ENCODE measurements at places on chromosomes 2 and 18.
A peak's percentile ranks its signal among the peaks of the same experiment; 100 is the strongest.

DNA sequence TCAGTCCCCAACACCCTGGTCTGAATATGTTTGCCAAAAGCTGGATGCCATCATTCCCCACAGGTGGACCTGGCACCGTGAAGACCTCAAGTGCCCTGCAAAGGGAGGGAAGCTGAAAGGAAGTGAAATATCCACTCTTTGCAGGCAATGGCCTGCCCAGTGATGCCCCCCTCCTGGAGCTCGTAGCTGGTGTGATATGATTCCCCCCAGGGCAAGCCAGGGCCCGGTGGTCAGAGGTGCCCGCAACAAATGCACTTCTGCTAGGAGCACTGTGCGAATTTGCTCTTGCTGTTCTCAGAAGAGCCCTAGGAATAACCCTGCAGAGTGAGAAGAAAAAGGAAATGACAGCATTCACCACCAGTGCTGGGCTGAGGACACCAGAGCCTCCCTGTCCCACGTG, 247.4 kb downstream of the KLHL29 start:
- no peak for DNase-seq

DNA sequence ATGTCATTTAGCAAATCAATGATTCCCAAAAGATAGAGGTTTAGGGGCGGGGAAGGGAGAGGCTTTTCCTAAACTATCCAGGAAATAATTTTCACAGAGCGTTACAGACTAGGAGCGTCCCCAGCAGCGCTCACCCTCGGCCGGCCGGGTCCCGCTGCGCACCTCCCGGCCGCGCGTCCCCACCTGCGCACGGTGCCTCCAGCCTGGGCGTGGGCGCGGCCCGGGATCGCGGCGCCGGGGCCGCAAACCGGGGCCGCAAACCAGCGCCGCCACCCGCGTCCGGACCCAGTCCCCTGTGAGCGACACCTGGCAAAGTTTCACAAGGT, 684 bp upstream of the ZCCHC2 start:
- no peak for DNase-seq

DNA sequence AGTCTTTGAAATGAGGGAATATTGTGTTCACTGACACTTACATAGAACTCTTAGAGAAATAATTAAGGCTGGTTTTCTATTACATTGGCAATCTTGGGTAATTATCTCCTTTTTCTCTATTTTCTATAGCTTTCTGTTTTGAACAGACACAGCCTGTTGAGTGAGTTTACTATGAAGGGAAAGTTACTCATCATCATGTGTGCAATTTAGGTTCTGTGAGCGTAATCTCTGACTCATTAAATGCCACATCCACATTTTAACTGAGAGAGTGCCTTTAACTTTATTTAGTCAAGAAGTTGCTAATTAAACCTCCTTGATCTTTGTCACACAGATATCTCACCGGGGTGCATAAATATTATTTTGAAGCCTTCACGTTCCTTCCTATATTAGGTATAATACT, 174.0 kb upstream of the SLC8A1 start:
- DNase-seq = peak; percentile 72

GRCh38 chr18:48749768-48750167, 201.0 kb downstream of the SMAD7 start:
- peak; percentile 78 for DNase-seq

GRCh38 chr2:133660510-133660909, 92.2 kb upstream of the NCKAP5 start:
- no peak for DNase-seq

GRCh38 chr2:168224346-168224745, 23.0 kb downstream of the STK39 start:
- DNase-seq = no peak

DNA sequence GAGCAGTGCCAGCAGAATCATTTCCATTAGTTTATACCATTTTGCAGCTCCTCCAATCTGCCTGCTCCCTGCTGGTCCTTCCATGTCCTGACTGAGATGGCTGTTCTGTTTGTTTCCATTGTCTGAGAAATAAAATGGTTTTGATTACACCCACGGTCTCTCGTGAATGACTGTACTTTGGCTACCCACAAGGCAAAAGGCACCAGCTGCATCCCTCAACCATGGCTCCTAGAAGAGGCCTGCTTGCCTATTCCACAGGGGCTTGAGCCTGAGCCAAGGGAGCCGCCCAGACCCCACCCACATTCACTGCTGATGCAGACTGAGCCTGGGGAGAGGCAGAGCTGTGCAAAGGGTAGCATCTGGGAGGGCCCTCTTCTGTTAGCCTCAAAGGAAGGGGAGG, 31.2 kb downstream of the MARCHF4 start:
- DNase-seq = peak; percentile 56

DNA sequence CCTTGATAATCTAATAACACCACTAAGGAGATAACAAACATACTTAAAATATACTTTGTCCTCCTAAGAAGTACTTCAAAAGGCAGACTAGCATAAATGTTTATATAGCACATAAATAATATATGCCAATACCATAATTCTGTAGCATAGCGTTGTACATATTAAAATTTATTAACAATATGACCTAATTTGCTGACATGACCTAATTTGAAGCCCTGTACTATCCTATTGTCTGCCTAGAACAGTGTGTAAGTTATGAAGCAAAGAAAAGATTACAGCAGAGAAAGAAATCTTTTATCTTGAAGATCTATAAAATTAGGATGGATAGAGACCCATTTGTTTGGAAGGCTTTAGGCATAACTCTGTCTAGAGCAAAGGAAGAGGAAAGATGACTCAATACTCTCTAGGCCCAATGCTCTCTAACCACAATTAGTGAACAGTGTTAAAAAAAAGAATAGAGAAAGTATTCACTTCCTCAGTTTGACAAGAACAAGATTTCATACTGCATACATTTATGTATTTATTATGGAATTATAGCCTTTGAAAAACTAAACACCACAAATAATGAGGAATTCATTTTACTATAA, 231.3 kb downstream of the ZRANB3 start:
- DNase-seq = peak; percentile 50

DNA sequence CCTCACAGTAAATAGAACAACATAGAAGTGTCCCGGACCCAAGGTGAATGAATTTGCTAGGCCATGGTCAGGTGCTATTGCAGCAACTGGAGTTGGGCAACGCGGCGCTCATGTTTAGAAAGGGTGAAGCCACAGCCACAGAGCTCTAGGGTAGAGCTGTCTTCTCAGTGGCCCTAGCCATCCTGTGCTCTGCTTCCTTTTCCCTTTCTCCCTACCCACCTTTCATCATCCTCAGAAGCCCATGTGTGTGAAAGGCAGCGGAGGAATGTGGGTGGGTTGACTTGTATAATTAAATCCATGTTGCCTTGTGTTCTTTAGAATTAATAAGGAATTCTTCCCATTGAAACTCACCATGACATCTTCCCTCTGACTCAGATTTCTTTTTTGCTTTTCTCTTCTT, 336.7 kb downstream of the OSR1 start:
- DNase-seq = peak; percentile 75

GRCh38 chr2:54595999-54596902, 127.2 kb upstream of the EML6 start:
- no peak for DNase-seq

- DNase-seq = no peak
These were observed 63.2 kb downstream of the SCG2 start for GRCh38 chr2:223538920-223539440.

GRCh38 chr2:58769864-58770234, 528.7 kb upstream of the FANCL start:
- DNase-seq = no peak

DNA sequence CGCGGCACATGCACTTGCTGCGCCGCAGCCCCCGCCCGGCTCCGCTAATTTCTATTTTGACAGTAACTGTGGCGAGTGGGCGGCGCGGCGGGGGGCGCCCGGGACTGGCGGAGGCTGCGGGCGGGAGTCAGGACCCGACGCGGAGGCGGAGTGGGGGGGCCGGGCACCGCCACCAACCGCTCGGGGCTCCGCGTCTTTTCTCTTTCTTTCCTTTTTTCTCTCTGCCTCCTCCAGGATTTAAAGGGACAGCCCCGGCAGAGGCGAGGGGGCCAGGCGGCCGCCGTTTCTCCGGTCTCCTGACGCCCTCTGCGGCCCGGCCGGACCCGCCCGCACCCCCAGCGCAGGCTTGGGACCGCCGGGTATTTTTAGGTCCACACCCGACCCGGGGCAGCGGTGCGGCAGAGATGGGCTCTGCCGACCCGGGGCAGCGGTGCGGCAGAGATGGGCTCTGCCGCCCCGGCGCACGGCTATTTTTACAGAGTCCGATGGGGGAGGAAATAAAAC, 460 bp upstream of the ZBTB7C start:
- DNase-seq = no peak

DNA sequence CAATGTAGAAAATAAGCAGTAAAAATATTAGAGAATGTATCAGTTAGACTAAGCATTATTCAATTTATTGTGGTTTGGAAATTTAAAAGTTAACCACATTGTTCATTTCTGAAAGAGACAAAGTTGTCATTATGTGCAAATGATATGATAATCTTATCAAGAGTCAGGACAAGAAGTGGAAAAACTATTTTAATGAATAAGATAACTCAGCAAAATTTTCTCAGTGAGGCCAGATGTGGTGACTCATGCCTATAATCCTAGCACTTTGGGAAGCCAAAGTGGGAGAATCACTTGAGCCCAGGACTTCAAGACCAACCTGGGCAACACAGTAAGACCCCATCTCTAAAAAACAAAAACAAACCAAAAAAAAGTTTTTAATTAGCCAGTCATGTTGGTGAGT, 39.5 kb upstream of the CERS6 start:
- DNase-seq = peak; percentile 38

- no peak for DNase-seq
These were observed 21.6 kb downstream of the INPP5D start for GRCh38 chr2:233081731-233082221.

DNA sequence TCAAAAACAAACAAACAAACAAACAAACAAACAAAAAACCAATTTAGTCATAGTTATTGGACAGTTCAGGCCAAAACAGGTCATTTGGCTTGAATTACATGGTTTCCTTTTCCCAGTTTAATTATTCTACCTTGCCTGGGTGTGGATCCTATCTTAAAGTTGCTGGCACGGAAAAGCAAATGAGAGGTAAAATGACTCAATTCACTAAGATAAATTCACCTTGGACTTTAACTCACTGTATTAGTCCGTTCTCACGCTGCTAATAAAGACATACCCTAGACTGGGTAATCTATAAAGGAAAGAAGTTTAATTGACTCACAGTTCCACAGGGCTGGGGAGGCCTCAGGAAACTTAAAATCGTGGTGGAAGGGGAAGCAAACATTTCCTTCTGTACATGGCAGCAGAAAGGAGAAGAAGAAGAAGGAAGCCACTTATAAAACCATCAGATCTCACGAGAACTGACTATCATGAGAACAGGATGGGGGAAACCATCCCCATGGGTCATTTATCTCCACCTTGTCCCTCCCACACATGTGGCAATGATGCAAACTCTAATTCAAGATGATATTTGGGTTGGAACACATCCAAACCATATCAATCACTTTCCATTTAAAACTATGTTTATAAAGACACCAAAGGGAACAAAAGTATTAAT, 22.5 kb upstream of the TRAPPC8 start:
- DNase-seq = no peak
